ENCODE measurements at places on chromosomes 16 and 17.

- DNase-seq = no peak
Observed at GRCh38 chr16:14193316-14193871, 122.3 kb downstream of the MRTFB start.

- no peak for DNase-seq
Observed at GRCh38 chr17:1683459-1683858, 1.2 kb downstream of the PRPF8 start.

DNA sequence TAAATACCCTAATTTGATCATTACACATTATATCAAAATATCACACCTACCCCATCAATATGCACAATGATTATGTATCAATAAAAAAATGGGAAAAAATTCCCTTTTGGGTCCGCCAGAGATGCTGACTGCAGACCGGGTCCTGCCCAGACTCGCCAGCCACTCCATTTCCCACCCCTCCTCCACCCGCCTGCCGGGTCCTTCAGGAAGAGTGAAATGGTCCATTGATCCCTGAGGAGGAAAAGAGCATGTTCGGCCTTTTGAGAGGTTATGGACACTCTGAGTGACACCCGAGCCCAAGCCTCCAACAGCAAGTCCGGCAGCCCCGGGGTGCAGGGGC, 123.9 kb upstream of the ZFHX3 start:
- DNase-seq = no peak

GRCh38 chr16:12341423-12341822, 364.9 kb downstream of the SNX29 start:
- DNase-seq = no peak

GRCh38 chr17:42309986-42310786, 21.9 kb downstream of the STAT5A start:
- no peak for DNase-seq

GRCh38 chr17:67606471-67606870, 111.3 kb upstream of the NOL11 start:
- DNase-seq = no peak

DNA sequence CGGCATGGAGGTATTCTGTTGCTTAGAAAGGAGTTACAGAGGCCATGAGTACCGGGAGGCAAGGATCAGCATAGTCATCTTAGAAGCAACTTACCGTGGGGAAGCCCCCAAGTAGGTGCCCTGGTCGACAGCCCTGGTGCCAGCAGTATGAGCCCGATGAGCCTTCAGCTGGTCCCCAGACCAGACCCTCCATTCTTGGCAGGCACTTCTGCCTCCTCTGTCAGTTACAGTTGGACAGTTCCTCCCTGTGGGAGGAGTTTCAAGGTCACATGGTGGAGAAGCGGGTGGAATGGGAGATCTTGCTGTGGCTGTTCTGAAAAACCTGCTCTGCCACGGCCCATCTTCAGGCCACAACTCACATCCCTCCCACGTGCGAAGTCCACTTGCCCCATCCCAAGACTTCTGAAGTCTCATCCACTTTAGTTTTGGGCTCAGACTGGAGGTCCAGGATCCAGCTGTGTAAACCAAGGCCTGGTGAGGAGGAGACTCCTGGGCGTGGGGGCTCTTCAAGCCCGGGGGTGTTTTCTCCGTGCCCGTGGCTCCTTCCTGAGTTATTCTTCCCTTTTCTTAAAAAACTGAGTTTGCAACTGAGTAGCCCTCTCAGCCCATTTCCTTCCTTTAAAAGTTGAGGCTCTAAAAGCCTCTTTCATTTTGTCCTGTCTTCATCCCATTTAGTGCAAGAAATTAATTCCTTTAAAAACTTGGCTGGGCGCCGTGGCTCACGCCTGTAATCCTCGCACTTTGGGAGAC, 133.5 kb downstream of the SEC14L1 start:
- no peak for DNase-seq

GRCh38 chr16:5838071-5838470, 740.5 kb upstream of the EEF2KMT start:
- no peak for DNase-seq

DNA sequence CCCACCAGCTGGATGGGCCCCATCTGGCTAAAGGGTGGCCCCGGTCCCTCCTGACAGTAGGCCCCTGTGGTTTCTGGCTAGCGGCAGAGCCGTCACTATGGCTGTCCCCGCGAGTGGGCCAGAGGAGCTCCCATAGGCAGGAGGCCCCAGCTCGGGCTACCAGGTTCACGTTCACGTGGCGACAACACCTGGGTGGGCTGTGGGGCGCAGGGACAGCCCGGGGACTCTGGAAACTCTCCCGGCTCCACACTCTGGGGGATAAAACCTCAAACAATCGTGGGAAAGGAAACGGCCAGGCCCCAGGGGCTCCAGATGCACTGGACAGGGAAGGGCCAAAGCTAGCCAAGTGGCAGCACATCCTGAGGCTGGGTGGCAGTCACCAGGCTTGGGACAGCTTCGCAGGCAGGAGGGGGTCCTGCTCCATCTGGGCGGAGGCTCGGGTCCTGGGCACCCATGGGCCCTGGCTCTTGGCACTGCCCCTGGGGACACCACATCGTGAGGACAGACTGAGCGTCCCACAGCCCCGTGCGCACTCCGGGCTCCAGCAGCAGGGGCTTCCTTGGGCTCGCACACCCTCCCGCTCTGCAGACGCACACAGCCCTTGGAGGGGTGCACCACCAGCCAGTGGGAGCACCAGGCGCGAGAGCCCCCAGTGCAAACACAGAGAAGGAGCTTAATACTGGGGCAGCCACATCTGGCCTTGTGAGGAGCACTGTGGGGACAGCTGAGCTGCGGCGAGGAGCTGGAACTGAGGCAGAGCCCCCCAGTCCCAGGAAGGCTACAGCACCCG, 4.4 kb downstream of the RNF166 start:
- no peak for DNase-seq

GRCh38 chr17:48026502-48027321, 10.9 kb downstream of the COPZ2 start:
- DNase-seq = peak; percentile 52

DNA sequence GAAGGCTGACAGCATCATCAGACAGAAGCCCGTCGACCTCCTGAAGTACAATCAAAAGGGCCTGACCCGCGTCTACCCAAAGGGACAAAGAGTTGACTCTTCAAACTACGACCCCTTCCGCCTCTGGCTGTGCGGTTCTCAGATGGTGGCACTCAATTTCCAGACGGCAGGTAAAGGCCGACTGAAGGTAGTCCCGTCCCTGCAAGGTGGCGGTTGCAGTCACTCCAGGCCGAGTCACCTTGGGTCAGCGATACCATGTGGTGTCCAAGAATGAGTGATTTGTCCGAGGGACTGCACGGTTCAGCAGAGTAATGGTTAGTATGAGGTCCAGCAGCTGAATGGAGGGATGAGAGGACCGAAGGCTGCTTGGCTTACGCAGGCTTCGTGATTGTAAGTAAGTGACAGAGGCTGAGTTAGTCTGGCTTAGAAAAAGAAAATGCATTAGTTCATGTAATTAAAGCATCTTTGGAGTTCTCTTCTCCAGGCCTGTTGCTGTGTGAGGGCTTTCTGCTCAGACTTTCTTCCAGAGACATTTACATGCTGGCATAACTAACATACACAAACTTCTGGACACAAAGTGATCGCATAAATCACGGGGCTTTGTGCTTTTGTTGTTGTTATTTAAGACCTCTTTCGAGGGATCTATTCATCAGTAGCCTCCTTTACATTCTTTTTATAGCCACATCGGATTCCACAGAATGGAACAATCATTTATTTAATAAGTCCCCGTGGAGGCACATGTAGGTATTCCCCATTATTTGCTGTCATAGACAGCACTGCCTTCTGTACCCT, 74.9 kb downstream of the SDR42E1 start:
- no peak for DNase-seq

- no peak for DNase-seq
Observed at GRCh38 chr16:83542491-83542890, 265.3 kb upstream of the HSBP1 start.

DNA sequence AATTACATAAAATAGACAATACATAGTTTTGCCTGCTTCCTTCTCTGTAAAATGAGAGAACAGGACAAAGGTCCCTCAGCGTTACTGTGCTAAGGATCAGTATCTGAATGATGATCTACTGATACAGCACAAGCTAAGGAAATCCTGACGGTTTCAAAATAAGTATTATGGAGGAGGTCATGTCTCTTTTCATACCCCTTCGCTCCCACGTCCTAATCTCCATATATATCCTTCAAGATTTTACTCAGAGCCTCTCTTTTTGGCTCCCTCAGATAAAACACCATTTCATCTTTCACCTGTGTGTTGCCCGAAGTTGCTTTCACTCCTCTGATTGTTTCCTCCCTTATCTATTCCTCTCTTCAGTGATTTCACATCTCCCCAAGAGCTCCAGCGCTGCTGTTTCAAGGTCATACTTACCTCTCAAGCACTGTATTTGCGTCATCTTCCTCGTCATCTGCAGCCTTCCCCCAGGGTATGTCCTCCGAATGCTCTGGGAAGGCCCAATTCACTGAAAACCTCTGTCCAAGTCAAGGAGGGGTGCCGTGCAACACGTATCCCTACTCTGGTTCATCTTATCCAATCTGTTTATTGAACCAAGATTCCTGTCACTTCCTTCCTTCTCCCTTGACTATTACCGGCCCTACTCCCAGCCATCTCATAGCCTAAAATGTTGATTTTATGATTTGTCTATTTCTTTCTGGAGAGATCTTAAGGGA, 1.2 kb upstream of the BLTP2 start:
- DNase-seq = no peak

DNA sequence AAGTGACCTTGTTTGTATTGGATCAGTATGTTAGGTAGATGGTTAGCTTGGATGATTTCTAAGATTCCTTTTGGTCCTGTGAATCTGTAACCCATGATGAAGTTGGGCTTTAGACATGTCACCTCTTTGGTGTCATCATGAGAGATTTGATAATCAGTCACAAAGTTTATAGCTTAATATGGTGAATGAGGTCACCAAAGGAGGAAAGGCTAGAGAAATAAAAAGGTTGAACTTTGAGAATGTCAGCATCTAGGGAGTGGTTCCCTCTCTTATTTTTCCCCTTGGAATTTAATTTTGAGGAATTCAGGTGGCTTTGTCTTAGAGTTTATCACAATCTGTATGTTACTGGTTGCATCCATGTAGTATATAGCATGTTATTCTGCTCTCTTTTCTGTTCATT, 45.3 kb downstream of the NLK start:
- DNase-seq = no peak

DNA sequence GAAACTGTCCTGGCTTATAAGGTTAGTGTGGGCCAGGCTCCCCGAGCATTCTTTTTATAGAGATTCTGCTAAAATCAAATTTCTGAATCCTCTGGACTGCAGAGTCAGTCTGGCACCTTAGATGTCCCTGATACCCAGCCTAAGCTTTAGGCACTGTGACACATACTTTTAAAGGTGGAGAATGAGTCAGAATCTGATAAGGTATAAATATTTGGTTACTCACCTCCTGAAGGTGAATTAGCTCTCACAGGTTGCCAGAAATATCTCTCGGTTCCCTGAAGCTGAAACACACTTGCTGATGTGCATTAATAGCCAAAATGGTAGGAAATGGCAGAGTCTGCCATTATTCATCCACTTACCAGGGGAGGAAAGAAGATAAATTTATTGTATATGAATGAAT, 446.9 kb downstream of the UTP18 start:
- no peak for DNase-seq

DNA sequence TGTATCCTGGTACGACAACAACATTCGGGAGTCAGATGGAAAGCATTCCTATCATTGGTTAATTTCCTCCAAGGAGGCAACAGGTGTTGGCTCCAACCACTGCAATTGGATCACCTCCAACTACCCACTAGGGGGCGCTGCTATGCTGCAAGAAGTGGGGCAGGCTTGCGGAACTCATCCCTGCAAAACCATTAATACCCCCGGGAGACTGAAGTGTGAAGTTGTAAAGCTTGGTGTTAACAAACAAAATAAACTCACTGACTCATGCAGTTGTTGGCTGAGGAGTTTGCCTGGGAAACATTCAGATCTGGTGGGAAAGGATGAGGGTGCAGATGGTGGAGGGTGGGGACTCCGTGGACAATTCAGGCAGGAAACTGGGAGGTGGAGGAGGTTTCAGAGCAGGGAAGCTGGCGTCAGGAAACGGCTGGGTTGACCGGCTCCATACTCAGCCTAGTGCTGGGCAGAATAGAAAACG, 84.9 kb downstream of the HS3ST2 start:
- peak; percentile 11 for DNase-seq

GRCh38 chr16:89105599-89106151, 12.0 kb downstream of the ACSF3 start:
- DNase-seq = no peak

DNA sequence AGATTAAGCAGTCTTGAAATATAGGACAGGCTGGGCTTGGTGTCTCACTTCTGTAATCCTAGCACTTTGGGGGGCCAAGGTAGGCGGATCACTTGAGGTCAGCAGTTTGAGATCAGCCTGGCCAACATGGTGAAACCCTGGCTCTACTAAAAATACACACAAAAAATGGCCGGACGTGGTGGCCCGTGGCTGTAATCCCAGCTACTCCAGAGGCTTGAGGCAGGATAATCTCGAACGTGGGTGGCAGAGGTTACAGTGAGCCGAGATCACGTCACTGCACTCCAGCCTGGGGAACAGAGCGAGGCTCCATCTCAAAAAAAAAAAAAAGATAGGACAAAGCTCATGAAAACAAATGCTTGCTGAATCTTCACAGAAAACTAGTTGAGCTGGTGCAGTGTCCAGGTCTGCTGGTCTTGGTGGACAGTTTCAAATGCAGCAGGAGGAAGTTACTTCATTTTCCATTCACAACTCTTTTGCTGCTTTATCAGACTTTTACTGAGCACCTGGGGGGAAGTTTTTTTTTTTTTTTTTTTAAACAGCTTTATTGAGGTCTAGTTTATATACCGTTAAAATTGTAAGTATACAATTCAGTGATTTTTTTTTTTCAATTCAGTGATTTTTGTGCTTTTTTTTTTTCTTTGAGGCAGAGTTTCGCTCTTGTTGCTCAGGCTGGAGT, 45.2 kb downstream of the SNX29 start:
- no peak for DNase-seq

- no peak for DNase-seq
Observed at GRCh38 chr17:80026359-80027042, 9.2 kb downstream of the TBC1D16 start.

DNA sequence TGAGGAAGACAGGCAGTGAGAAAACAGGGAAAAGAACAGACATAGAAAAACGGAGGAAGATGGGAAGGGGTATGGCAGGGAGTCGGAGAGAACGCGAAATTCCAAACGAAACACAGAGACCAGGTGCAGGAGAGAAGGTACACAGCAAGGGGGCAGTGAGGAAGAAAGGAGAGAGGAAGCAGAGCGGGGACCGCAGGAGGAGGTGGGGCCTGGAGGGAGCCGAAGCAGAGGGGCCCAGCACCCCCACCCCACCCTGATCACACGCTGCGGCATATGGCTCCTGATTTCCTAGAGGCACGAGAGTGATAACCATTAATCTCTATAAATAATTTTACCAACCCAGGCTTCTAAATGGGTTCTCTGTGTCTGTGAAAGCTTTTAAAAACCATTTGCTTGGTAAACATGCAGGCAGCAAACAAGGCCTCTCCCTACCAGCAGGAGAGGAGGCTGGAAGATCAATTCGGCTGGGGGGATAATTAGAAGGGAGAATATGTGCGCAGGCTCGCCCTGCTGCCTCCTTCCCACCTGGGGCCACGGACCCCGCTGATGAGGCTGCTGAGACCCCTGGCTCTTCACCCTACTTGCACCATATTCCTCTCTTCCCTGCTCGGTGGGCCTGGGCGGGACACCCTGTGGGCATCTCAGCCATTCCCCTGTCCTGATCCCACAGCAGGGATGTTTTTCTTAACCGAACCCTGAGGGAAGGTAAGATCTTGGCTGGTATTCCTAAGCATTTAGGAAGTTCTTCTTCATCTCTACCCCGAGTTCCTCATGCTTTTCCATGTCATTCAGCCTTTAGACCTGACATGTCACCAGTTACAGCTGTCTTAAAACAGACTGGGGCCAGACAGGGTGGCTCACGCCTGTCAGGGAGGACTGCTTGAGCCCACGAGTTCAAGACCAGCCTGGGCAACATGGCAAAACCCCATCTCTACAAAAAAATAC, 86.7 kb downstream of the TMEM132E start:
- DNase-seq = no peak
